ENCODE measurements at places on chromosomes 4 and X.

GRCh38 chr4:101019941-101020401 lies 327.4 kb downstream of the PPP3CA start:
- ATAC-seq: no peak

GRCh38 chr4:24914460-24914859 lies 1.6 kb upstream of the CCDC149 start:
- ATAC-seq: no peak

DNA sequence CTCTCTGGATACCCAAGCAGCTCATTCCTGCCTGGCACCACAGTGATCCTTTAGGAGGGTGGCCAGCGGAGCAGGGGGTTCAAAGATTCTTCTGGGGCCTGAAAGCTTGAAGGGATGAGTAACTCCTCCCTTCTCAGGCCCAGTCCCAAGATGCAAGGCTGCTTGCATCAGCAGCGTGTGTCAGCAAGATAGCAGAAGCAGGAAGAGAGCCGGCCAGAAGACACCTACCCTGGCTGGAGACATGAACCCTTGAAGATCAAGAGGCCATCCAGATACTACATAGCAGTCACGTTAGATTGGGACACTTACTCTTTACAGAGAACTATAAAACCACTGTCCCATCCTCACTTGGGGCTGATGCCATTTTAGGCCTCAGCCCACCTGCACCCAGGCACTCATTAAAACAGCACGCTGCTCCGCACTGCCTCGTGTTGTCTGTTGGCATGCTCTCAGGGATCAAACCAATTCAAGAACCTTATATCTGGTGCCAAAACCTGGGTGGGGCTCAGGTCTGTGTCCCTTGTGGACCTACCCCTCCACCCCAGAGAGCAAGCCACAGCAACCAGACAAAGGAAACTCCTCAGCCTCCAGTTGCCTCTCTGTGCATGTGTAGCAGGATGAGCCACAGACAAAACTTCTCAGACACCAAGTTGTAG lies 6.5 kb downstream of the UGT2B17 start:
- ATAC-seq: peak; percentile 12

GRCh38 chr4:109879081-109879480 lies 31.2 kb downstream of the LRIT3 start:
- no peak for ATAC-seq

Data from stimulated activated memory B cell treated with anti-CD40 and anti-IgM and Interleukin-4, amounts not matched to agents 10 μg/mL and 1 μg/mL and 100 μg/mL, for 72 hours (primary cell).